Effector memory CD4-positive, alpha-beta T cell (primary cell): ENCODE measurements at places on chromosomes 4 and X.

DNA sequence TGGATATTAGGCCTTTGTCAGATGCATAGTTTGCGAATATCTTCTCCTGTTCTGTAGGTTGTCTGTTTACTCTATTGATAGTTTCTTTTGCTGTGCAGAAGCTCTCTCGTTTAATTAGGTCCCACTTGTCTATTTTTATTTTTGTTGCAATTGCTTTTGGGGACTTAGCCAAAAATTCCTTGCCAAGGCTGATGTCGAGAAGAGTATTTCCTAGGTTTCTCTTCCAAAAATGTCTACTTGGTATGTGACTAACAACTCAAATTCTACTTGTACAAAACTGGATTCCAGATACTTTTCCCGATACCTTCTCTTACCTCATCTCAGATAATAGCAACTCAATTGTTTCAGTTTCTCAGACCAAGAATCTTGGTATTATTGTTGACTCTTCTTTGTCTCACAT lies 142.4 kb upstream of the GLRA2 start:
- H3K36me3 ChIP-seq: no peaks in the 10 kb centered on the region
- DNase-seq: no peak
- H3K4me3 ChIP-seq: no peak overlapping the region
- no peak overlapping the region for H3K27ac ChIP-seq
- H3K4me1 ChIP-seq: no peaks in the 10 kb centered on the region

- no peak for DNase-seq
- no peak overlapping the region for H3K27ac ChIP-seq
- H3K4me3 ChIP-seq: no peak overlapping the region
- H3K27me3 ChIP-seq: no peaks in the 10 kb centered on the region
- H3K36me3 ChIP-seq: no peaks in the 10 kb centered on the region
These were observed 12.2 kb upstream of the TMEM164 start for GRCh38 chrX:109990582-109991276.

DNA sequence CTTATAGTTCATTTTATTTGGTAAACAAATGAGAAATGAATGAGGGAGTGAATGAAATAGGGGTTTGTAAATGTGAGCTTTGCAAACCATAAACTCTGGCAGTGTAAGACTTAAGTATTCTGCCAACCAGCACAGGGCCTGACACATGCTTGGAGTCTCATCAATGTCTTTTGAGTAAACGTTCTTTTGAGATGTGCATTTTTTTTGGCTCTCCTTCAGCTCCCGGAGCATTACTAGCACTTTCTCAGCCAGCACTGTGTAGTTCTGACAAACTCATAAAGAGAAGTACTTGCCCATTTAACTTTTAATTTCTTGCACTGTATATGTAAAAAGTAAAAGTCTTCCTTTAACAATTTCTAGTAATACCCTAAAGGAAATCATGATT lies 245.3 kb downstream of the HS3ST1 start:
- H3K27me3 ChIP-seq: no peaks in the 10 kb centered on the region
- H3K27ac ChIP-seq: no peak overlapping the region
- H3K4me1 ChIP-seq: no peaks in the 10 kb centered on the region
- no peak for DNase-seq

DNA sequence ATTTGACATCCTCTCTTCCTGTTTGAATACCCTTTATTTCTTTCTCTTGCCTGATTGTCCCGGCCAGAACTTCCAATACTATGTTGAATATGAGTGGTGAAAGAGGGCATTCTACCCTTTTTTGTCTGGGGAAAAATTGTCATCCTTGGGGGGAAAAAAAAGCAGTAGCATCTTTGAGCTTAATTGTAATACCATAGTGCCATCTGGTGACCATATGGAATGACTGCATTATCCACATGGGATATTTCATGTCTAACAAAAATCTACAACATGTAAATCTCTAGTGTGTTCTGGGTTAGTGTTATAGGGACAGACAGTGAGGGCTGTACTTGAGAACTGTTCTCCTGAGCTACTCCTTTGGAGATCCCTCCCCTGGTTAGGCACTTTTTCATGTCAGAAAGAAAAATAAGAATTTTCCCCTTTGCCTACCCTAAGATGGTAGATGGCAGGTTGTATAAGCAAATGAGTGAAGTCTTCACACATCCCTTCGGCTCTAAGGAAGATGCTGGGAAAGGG lies 26.0 kb downstream of the CAPN6 start:
- H3K36me3 ChIP-seq: no peaks in the 10 kb centered on the region
- H3K4me3 ChIP-seq: no peak overlapping the region
- H3K27ac ChIP-seq: no peak overlapping the region
- DNase-seq: no peak
- H3K4me1 ChIP-seq: no peaks in the 10 kb centered on the region

DNA sequence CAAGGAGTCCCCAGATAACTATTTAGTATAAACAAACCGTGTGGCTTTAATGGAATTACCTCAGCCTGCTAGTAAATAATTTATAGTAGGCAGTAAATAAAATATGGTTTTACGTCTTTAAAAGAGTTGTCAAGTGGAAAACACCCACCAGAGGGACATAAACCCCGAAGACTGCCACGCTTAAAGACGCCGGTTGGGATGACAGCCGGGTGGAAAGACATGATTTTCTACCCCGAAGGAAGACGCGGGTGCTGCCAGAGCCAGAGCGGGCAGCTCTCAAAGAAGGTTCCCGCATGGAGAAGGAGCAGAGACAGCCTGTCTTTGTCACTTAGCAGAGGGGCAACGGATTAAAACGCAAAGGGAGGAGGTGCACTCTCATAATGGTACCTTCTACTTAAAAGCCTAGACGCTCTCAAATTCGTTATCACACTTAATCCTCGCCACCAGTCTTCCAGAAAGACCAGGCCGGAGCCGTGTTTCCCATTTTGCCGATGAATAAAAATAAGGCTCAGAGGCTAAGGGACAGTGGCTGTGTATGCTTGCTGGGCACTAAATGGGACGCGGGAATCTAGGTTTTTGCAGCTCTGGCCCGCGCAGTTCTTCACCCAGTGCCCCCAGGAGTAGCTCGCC lies 140.5 kb upstream of the ZIC3 start:
- peaks cover 17% of the 10 kb centered on the region for H3K27me3 ChIP-seq
- H3K36me3 ChIP-seq: no peaks in the 10 kb centered on the region
- no peak for DNase-seq
- no peak overlapping the region for H3K27ac ChIP-seq

DNA sequence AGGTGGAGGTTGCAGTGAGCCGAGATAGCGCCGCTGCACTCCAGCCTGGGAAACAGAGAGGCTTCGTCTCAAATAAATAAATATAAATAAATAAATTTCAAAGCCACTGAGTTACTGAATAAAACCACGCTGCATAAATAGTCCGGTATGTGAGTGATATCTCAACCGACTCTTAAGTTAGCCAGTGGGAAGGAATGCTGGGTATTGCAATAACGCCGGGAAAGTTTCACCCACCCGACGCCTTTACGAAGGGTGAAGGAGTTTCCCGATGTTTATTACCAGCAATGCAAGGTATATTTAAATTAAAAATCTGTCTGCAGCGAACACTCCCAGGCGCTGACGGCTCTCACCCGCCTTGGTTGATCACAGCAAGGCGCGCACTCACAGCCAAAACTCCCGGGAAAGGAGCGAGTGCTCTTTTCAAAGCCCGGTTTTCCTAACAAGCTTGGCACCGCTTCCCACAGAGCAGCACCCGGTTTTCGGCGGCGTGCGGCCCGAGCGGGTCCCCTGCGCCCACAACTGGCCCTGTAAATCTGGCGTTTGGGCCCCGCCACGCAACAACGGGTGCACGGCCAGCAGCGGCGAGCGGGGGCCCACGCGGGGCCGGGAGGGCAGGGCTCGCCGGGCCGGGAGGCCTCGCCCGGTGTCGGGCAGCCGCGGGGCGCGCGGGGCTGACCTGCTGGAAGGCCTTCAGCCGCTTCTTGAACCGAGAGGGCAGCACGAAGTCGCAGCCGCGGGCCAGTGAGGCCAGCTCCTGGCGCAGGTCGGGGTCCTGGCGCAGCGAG lies 13.7 kb downstream of the PPP2R3B start:
- H3K4me1 ChIP-seq: peaks cover 14% of the 10 kb centered on the region
- H3K27ac ChIP-seq: no peak overlapping the region

DNA sequence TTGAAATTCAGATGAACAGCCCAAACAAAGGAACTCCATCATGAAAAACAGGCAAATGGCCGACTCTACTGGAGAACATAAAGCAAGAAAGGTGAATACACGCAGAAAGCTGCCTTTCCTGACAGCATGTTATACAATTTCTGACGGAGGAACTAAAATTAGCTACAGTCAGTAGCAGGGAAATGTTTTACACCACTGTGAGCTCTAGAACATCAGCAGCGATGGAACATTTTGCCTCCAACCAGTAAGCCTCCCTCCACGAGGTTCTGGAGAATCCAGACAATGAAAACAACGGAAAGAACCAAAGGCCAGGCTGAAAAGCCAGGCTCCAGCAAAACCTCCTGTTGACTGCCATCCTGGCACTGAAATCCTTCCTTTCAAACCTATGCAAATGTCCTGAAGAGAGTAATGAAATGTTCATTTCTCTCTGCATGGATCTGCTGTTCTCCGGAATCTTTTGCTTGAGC lies 78.9 kb downstream of the IRF2 start:
- H3K27me3 ChIP-seq: no peaks in the 10 kb centered on the region
- no peak overlapping the region for H3K27ac ChIP-seq
- H3K4me1 ChIP-seq: no peaks in the 10 kb centered on the region
- peaks cover 78% of the 10 kb centered on the region for H3K36me3 ChIP-seq

DNA sequence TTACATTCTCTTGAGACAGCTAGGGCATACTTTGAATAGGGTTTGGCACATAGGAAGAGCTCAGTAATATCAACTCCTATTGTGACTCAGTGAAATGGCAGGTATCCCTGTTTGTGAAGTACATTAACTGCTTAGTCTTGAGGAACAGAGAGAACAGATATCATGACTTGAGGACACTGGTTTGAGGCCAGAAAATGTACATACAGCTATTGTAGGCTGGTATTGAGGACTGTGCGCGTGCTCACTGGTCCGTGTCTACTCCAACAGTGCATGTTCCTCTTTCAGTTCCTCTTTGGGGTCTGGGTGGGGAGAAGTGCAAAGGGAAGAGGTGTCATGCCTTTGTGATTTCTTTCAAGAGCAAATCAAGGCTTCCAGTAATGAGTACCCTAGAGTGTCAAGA lies 34.6 kb upstream of the TBC1D9 start:
- H3K36me3 ChIP-seq: no peaks in the 10 kb centered on the region
- H3K4me1 ChIP-seq: no peaks in the 10 kb centered on the region
- no peaks in the 10 kb centered on the region for H3K27me3 ChIP-seq
- DNase-seq: no peak
- no peak overlapping the region for H3K4me3 ChIP-seq

GRCh38 chr4:108003982-108004515 lies 14.4 kb downstream of the HADH start:
- H3K36me3 ChIP-seq: no peaks in the 10 kb centered on the region
- H3K4me3 ChIP-seq: no peak overlapping the region
- no peaks in the 10 kb centered on the region for H3K27me3 ChIP-seq
- no peaks in the 10 kb centered on the region for H3K4me1 ChIP-seq
- no peak for DNase-seq
- no peak overlapping the region for H3K27ac ChIP-seq

GRCh38 chr4:145248502-145248901 lies 68.1 kb upstream of the OTUD4 start:
- no peak for DNase-seq
- H3K4me1 ChIP-seq: no peaks in the 10 kb centered on the region
- H3K27ac ChIP-seq: no peak overlapping the region
- H3K27me3 ChIP-seq: no peaks in the 10 kb centered on the region
- no peak overlapping the region for H3K4me3 ChIP-seq

GRCh38 chrX:148878371-148878770 lies 378.0 kb downstream of the AFF2 start:
- H3K4me3 ChIP-seq: no peak overlapping the region
- no peaks in the 10 kb centered on the region for H3K27me3 ChIP-seq
- H3K4me1 ChIP-seq: no peaks in the 10 kb centered on the region
- H3K36me3 ChIP-seq: no peaks in the 10 kb centered on the region

- no peaks in the 10 kb centered on the region for H3K27me3 ChIP-seq
- H3K36me3 ChIP-seq: no peaks in the 10 kb centered on the region
- no peak for DNase-seq
- no peak overlapping the region for H3K27ac ChIP-seq
These were observed 172.5 kb downstream of the PPP3CA start for GRCh38 chr4:101174679-101175345.

- H3K4me3 ChIP-seq: no peak overlapping the region
- H3K4me1 ChIP-seq: no peaks in the 10 kb centered on the region
- H3K36me3 ChIP-seq: no peaks in the 10 kb centered on the region
- no peak overlapping the region for H3K27ac ChIP-seq
- H3K27me3 ChIP-seq: no peaks in the 10 kb centered on the region
- no peak for DNase-seq
These were observed 337.0 kb downstream of the PDGFC start for GRCh38 chr4:156634612-156635011.

DNA sequence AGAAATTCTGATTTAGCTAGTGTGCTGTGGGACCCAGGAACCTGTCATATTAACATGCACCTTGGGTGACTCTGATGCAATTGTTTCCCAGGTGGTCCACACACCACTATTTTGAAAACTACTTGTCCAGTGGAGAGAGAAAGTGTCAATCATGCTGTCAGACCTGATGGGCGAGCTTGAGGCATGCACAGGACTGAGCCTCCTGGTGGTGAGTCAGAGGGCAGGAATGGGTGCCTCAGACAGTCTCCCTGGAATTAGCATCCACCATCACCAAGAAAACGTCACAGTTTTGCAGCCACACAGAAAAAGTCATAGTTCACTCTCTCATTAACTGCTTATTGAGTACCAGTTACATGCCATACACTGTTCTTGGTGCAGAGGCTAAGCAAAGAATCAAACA lies 181.8 kb upstream of the MAOA start:
- no peaks in the 10 kb centered on the region for H3K4me1 ChIP-seq
- no peak overlapping the region for H3K27ac ChIP-seq
- no peak overlapping the region for H3K4me3 ChIP-seq
- DNase-seq: no peak
- H3K27me3 ChIP-seq: no peaks in the 10 kb centered on the region

GRCh38 chr4:42482516-42483327 lies 85.4 kb downstream of the SHISA3 start:
- H3K4me1 ChIP-seq: no peaks in the 10 kb centered on the region
- H3K27me3 ChIP-seq: no peaks in the 10 kb centered on the region
- H3K27ac ChIP-seq: no peak overlapping the region
- no peak for DNase-seq
- H3K36me3 ChIP-seq: no peaks in the 10 kb centered on the region

- H3K27ac ChIP-seq: peak overlapping the region; percentile 4
- H3K4me3 ChIP-seq: no peak overlapping the region
- no peaks in the 10 kb centered on the region for H3K27me3 ChIP-seq
These were observed 38.7 kb upstream of the IRAK1 start for GRCh38 chrX:154058214-154058997.

- H3K27me3 ChIP-seq: no peaks in the 10 kb centered on the region
- peak overlapping the region; percentile 42 for H3K27ac ChIP-seq
- peaks cover 51% of the 10 kb centered on the region for H3K36me3 ChIP-seq
- H3K4me1 ChIP-seq: peaks cover 4% of the 10 kb centered on the region
These were observed 88.0 kb downstream of the LEF1 start for GRCh38 chr4:108080747-108081146.

DNA sequence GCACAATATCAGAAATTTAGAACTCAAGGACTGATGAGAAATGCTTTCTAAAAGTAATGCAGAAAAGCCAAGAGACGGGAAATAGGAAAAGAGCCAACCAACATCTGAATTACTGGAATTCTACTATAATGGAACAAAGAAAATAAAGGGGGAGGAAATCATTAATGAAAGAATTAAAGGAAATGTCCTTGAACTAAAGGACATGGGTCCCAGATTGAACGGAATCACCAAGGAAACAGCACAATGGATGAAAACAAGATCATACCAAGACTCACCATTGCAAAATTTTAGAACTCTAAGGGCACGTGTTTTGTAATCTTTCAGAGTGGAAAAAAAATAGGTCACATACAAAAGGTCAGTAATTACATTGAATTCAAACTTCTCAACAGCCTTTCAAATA lies 35.9 kb downstream of the HPGDS start:
- no peak overlapping the region for H3K4me3 ChIP-seq
- no peaks in the 10 kb centered on the region for H3K27me3 ChIP-seq
- no peaks in the 10 kb centered on the region for H3K36me3 ChIP-seq
- no peaks in the 10 kb centered on the region for H3K4me1 ChIP-seq
